ENCODE measurements at places on chromosomes 2 and 18.

DNA sequence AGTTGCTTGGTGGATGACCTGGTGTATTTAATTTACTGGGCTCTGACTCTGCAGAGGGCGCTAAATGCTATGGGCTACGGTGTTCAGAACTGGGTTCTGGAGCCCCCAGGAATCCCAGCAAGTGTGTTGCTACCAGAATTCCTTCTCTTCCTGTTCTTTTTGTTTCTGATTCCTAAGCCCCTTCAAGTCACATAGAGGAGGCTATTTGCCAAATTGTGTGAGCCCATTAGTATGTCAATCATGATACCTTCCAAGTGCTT, 358.2 kb upstream of the SPRED2 start:
- no peak for DNase-seq

DNA sequence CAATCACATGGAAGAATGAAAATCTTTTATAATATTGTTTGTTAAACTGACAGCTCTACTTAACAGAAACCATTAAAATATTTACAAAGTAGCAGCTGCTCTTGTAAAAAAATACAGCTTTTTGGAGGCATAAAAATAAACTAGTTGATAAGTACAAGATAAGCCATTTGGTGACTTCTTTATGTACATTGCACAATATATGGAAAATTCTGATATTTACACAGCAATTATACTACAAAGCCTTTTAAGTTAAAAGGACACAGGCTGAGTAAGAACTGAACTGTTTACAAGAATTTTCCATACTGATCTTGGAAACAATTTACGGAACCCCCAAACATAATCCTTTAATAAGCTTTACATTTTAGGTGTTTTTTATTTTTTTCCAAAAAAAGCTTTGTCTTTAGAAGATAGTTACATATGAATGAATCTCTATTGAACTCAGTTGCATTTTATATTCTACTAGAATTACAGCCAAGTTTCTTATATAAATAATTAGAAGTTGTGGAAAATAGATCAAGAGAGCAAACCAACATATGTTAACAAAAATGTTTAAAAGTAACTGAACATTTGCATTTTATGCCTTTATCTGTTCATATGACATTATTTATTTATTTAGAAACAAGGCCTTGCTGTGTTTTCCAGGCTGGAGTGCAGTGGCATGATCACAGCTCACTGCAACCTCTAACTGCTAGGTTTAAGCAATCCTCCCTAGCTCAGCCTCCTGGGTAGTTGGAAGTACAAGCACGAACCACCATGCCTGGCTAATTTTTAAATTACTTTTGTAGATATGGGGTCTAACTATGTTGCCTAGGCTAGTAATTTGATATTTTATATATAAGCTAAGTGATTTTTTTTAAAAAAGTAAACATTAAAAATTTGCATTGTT, 142.5 kb downstream of the OTX1 start:
- DNase-seq = no peak

DNA sequence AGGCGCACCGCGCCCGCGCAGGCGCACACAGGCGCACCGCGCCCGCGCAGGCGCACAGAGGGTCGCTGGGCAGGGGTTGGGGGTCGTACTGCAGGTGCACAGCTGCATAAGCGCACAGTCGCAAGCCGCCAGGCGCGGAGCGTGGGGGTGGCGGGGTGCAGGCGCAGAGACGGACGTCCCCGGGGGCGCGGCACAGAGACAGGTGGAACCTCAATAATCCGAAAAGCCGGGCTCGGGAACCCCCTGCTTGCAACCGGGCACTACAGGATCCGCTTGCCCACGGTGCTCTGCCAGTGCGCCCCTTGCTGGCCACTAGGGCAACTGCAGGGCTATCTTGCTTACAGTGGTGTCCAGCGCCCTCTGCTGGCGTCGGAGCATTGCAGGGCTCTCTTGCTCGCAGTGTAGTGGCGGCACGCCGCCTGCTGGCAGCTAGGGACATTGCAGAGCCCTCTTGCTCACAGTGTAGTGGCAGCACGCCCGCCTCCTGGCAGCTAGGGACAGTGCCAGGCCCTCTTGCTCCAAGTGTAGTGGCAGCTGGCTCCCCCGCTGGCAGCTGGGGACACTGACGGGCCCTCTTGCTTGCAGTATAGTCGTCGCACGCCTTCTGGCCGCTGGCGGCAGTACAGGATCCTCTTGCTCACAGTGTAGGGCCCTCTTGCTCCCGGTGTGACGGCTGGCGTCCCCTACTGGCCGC, 34.9 kb downstream of the FAM110C start:
- no peak for DNase-seq

GRCh38 chr2:12795851-12796250, 79.1 kb downstream of the TRIB2 start:
- DNase-seq = no peak

DNA sequence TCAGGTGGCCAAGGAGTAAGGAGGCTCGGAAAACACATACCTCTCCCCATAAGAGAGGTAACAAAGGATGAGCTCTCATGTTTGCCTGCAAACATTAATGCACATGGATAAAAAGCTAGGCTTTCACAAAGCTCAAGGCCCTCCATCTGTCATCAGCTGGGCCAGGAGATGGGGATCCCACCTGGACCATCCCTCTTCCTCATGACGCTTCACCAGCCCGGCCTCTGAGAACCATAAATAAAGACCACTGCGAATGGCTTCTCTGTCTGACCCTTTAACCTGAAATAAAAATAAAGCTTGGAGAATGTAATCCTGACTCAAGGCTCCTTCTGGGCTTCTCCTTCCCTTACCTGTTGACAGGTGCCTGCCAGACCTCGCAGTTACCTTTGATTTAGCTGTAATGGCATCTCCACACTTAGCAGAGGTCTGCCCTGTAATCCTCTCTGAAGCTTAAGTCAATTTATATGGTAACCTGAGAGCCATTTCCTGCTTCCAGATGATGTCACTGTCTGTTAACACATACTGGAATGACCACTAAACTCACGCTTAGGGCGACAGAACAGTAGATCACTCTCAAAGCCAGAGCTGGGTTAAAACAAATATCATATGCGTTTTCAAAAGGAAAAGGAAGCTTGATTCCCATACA, 29.3 kb upstream of the FOXI3 start:
- DNase-seq = no peak

DNA sequence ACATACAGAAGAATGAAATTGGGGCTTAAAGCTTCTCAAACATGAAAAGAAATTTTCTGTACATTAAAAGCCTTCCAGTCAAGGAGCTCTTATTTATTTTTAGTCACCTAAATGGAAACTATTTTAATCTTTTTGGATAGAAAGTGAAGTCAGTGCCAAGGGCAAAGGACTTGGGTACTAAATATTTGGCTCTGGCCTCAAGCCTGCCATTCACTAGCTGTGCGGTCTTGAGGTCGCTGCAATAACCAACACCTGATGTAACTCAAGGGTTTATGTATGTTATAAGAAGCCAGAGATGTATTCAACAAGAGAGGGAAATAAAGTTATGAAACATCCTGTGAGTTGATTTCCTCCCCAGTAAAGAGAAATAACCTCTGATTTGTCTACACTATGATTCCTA, 49.5 kb upstream of the LRATD1 start:
- no peak for DNase-seq

DNA sequence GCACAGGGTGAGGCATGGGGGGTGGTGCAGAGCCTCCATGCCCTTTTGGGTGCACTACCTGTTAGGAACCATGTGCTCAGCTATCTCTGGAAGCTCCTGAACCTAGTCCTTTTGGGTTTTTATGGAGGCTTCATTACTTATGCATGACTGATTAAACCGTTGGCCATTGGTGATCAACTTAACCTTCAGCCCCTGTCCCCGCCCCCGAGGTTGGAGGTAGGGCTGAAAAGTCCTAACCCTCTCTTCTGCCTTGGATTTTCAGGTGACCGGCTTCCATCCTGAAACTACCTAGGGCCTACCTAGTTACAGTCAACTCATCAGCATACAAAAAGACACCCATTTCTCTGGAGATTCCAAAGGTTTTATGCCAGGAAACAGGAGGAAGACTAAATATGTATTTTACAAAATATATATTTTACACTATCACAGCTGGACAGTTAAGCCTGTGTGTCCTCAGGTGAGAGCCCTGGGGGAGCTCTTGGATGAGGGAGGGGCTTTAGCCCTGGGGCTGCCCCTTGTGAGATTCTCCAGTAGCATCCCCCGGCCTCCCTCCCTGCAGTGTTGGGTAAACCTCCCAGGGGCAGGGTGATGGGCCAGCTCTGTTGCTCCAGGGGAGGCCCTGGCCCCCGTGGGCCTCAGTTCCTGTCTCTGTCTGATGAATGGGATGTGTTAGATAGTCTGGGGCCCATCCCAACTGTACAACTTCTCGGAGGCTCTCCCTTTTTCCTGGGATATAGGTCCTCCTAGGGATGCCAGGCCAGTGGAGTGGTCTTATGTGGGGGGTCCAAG, 24.1 kb downstream of the GLI2 start:
- no peak for DNase-seq

DNA sequence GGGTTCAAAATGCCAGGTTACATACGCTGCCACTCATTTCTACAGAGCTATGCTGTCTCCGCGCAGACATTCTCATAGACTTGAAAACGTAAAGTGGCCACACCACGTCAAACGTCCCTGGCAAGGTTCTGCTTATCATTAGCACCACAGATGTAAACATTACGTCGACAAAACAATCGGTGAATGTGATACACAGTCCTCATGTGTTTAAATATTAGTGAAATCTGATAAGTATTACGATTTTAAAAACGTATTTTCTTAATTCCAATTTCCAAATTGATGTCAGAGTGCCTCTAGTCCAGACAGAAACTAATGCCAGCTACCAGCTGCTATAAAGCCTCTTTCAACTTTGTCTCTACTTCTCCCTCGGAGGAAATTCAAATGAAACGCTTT, 1.2 kb downstream of the STK17B start:
- DNase-seq = no peak

DNA sequence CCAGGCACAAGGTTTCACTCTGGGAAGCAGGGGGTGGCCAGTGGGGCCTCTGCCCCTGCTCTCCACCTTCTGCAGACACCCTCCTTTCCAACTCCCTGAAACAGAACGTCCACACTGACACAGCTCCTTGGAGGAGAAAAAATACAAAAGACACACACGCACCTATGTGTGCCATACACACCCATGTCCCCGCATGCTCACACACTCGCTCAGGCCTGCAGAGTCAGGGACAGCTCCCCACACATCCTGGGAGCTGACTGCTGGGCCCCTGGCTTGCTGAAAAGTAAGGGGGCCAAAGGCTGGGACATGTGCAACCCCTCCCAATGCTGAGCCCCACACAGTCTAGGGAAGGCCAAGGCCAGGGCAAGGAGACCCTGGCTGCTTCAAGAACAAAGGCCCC, 200.5 kb downstream of the TNS1 start:
- no peak for DNase-seq

DNA sequence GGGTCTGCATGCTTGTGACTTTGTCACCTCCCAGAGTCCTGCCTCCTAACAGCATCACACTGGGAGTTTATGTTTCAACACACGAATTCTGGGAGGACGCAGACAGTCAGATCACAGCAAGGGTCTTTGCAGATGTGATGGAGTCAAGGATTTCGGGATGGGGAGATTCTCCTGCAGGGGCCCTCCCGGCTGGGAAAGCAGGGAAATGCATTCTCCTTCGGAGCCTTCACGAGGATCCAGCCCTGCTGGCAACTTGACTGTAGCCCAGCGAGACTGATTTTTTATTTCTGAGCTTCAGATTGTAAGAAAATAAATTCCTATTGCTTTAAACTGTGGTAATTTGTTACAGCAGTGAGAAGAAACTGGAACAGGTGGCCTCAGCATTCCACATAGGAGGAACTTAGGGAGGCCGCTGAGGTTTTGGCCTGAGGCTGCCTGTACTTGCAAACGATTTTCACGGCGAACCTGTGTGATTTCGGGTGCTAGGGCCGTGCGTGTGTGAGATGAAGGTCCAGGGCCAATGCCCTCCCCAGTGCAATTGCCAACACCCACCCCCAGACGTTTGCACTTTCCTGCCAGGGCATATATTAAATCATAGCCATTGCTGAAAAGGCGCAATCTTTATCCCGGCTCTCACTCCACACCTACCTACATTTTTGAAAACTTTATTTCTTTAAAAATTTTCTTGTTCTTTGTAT, 79.8 kb downstream of the ASB1 start:
- DNase-seq = no peak

- no peak for DNase-seq
Measured at GRCh38 chr2:113848758-113849415, 41.0 kb upstream of the ACTR3 start.

GRCh38 chr2:51710222-51710621, 678.3 kb upstream of the NRXN1 start:
- DNase-seq = no peak

DNA sequence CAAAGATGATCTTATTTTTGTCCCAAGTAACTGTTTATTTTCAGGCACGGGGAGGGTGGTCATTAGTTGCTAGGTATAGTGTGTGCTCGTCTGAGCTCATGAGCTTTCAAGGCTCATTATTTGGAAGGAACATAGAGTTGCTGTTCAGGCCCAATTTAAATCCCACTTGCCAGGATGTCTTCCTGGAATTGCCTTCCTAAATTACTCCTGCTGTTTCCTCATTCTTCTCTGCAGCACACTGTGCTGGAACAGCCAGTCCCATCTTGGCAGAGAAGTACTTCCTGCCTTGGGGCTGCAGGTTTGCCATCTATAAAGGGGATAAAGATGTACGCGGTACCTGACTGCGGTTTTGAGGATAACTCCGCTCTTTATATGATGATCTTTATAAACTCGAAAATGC, 37.3 kb downstream of the GREB1 start:
- DNase-seq = no peak

- DNase-seq = no peak
Measured at GRCh38 chr2:199279146-199279545, 178.6 kb downstream of the SATB2 start.

DNA sequence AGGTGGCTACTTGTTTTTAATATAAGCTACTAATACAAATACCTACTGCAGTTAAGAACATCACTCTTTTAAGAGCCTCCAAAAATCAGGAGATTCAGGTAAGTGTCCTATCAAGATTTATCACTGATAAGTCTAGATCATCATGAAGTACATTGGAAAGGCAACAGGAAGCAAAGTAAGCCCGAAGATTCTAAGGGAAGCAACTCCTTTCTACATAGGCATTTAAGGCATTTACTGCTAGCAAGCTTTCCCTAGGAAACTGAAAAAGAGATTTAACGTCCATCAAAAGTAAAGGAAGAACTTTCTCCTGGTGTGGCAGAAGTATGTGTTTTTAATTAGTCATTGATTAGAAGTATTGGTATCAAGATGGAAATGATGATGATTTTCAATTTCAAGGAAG, 3.7 kb downstream of the STK17B start:
- no peak for DNase-seq

GRCh38 chr2:212815453-212815852, 276.9 kb upstream of the ERBB4 start:
- no peak for DNase-seq

- DNase-seq = peak; percentile 66
Measured at GRCh38 chr2:238094438-238095022, 5.6 kb upstream of the ESPNL start.

GRCh38 chr2:20224716-20225293, at the start of gene SDC1:
Gene SDC1, minus strand, starts transcription at chr2:20225130. Its CDS starts 263 bp downstream, at chr2:20224867.
- no peak for DNase-seq

- DNase-seq = no peak
Measured at GRCh38 chr2:157487271-157487610, 43.4 kb upstream of the CYTIP start.

GRCh38 chr2:160474319-160474645, 19.3 kb downstream of the RBMS1 start:
- DNase-seq = no peak
